Foreskin melanocyte (primary cell): ENCODE measurements at places on chromosomes 1 and 21.

- peak; percentile 50 for DNase-seq
These were observed 4.3 kb downstream of the PRMT2 start for GRCh38 chr21:46639489-46640386.

GRCh38 chr1:86277936-86278335 is 118.2 kb downstream of the ODF2L start:
- peak; percentile 71 for DNase-seq

DNA sequence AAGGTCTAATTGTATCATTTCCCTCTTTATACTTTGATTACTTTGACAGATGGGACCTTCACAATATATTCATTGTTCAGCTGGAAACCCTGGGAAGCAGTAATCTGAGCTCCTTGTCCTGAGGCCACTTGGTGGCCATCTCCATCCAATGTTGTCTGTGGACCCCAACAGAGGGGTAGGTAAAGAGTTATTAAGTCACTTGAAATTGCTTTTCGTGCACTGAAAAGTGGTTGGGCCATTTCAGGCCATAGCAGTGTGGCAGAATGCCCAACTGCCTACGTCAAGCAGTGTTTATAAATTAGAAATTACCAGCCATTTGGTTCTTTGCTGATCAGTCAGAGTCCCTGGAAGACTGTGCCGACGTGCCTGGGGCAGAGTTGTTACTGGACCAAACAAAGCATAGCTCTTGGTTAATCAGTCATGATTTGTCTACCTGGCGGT is 308.3 kb upstream of the USP25 start:
- no peak for DNase-seq

DNA sequence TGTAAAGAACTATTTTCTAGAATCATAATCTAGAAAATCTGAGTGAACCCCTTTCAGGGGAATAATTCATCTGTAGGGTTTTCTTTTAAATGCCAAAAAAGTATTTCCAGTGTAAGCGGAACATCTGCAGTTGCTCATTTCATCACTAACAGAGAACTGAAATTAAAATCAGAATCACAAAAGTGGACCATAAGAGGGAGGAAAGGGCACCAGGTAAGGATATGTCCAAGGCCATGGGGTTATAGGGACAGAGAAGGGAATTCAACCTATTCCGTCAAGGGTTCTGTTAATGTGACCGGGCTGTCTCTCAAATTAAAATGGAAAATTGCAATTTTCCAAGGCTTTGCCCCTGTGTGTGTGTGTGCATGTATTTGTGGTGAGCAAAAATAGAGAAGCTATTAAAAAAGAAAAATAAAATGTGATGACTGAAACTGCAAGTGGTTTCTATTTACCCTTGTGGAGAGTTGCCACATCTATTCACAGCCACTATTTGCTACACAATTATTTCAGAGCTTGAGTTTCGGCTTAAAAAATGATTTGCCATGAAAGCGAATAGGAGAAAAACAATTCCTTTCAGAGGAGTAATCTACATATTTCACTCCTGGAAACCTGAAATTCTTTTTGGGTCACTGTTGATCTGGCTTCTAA is 53.1 kb downstream of the APP start:
- DNase-seq, result no peak

DNA sequence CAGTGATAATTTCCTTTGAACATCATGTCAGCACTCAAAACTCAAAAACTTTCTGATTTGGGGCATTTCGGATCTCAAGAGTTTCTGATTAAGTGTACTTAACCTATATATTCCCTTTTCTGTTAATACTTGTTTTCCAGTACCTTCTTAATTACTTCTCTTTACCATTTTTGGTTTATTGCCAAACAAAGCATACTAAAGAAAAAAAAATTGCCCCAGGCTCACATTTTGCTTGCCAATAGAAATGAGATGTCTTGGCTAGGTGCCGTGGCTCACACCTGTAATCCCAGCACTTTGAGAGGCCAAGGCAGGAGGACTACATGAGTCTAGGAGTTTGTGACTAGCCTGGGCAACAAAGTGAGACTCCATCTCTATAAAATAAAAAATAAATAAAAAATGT is 4.8 kb downstream of the PSMD4 start:
- DNase-seq, result no peak
